Smooth muscle cell of the brain vasculature (primary cell): ENCODE measurements at places on chromosomes 3 and 15.
A peak's percentile ranks its signal among the peaks of the same experiment; 100 is the strongest.

DNA sequence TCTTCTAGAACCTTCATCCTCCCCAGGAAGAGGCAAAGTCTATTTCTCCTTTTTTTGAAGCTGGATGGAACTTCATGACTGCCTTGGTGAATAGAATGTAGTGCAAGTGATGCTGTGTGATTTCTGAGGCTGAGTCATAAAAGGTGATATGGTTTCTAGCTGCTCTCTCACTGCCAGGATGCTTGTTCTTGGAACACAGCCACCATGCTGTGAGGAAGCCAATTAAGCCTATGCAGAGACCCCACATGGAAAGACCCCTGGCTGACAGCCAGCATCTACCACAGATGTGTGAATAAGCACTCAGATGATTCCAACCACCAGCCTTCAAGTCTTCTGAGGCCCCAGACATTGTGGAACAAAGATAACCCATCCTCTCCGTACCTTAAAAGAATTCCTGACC is 57.0 kb downstream of the ISL2 start:
- peak; percentile 7 for DNase-seq

GRCh38 chr3:52403271-52403841 is 41.5 kb downstream of the SEMA3G start:
- DNase-seq, result no peak

DNA sequence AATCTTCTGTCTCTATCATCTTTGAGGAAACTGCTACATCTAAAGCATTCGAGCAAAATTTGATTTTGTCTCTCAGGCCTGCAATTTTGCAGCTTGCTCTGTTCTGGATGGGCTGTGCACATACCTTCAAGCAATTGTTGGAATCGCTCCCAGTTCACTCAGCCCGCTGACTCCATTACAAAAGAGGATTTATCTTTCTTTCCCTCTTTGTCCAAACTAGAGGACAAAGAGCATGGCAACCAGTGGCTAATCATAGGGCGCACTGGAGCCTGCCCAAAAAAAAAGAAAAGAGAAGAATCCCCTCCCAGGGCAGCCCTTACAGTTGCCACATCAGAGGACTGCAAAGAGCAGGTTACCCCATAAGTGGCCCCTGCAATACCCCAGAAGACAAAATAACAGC is 49.0 kb upstream of the DUT start:
- no peak for DNase-seq

- no peak for DNase-seq
Observed at GRCh38 chr3:53253707-53254508, 1.9 kb downstream of the TKT start.

- no peak for DNase-seq
Observed at GRCh38 chr3:187207062-187207461, 9.8 kb downstream of the RTP1 start.

GRCh38 chr3:157594413-157594812 is 91.2 kb upstream of the VEPH1 start:
- no peak for DNase-seq

DNA sequence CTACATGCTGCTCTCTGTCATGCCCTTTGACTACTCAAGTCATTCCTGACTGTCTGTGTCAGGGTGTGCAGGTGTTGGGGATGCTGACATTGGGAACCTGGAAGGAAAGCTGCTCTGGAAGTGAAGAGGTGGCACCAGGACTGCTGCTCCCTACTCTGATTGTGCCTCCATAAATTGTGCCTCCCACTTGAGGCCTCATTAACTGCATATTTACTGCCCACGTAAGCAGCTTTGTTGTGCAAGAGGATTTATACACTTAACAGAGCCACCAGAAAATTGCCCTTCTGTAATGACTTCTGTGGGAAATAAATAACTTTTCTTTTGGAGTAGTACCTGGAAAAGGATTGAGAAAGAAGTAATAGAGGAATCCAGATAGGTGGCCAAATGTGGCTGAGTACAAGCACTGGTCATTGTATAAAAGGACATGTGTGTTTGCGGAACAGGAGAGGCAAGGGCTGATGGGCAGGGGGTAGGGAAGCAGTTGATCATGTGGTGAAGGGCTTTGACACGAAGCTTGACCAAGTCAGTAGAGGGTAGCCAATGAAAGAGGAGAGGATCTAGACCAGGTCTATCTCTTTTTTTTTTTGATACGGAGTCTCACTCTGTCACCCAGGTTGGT is 24.8 kb downstream of the IL20RB start:
- no peak for DNase-seq

DNA sequence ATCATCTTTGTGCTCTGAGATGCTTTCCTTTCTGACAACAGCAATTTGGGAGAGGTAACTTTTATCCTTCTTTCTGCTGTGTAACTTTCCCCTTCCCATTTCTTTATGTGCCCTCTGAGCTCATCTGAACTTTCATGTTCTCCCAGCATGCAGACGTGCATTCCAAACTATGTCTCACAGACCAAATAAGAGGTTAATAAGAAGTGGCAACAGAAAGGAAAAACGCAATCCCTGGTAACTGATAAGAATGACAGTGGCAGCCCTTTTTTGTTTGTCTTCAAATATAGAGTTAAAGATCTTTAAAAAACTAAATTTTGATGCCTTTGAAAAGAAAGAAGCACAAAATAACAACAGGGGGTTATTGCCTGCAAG is 533.4 kb downstream of the FOXP1 start:
- no peak for DNase-seq

DNA sequence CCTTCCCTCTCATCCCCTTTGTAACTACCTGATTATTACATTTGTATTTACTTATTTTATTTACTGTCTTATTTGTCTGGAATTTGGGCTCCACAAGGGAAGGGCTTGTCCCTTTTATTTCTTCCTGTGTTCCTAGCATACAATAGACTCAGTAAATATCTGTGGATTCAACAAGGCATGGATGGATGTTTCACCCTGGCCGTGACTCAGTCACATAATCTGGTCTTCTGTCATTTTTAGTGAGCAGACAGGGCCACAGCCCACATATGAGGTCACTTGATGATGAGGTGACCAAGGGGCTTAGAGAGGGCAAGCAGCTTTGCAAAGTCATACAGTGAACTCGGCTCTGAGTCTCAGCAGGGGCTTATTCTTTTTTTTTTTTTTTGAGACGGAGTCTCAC is 7.8 kb upstream of the DAG1 start:
- no peak for DNase-seq

GRCh38 chr3:161163297-161163696 is 57.8 kb upstream of the NMD3 start:
- DNase-seq, result no peak

DNA sequence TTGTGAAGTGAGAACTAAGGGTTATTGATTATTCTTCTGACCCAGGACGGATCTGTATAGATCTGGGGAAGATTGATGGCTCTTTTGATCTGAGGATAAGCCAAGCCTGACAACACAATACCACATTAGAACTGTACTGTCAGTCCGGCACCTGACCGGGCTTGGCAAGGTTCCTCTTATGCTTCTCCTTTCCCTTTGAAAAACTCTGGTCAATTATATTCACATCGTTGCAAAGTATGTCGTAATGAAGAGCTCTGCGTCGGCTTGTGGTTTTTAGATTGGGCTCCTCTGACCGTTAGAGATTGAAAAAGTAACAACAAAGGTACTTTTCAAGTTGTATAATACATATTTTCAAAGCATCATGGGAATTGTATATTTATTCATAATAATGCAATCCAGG is 389.8 kb downstream of the NR2F2 start:
- no peak for DNase-seq

GRCh38 chr3:157445857-157446256 is 9.2 kb downstream of the PTX3 start:
- no peak for DNase-seq

- DNase-seq, result no peak
Observed at GRCh38 chr3:129585949-129586657, 20.4 kb downstream of the PLXND1 start.

- DNase-seq, result no peak
Observed at GRCh38 chr3:120404876-120405275, 45.9 kb downstream of the FSTL1 start.

- DNase-seq, result no peak
Observed at GRCh38 chr3:71244153-71244825, 339.2 kb downstream of the FOXP1 start.

- DNase-seq, result no peak
Observed at GRCh38 chr3:131602011-131602779, 99.4 kb upstream of the MRPL3 start.

- DNase-seq, result no peak
Observed at GRCh38 chr3:127606981-127607595, 8.9 kb downstream of the MCM2 start.

DNA sequence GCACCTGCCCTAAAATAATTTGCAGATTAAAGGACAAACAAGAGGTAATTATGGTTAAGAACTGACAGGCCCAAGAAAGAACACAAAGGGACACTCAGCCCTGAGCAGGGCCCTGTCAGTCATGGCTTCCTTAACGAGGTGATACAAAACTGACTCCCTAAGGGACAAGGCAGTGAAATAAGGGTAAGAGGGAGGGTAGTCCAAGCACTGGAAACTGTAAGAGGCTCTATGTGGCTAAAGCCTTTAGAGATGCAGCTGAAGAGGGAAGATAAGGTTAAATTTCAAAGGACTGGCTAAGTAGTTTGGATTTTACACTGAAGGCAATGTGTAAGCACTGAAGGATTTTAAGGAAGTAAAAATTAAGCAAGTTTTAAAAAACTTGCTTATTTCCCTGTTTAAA is 3.9 kb downstream of the ATR start:
- DNase-seq, result no peak

DNA sequence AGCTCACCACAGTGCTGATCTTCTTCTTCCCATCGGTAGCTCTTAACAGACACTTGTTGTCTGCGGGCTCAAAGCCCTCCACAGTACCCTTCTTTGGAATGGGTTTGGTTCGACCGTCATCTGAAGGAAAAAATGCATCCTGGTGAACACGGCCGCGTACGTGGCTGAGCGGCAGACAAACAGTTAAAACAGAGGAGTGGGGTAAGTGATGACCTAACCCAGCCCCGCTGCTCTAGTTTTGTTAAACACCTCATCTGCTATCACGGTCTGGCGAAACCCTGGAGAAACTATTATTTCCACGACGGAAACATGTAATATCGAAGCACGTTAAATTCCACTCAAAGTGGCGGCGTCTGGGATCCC is 725 bp downstream of the SRP14 start:
- DNase-seq, result no peak

- DNase-seq, result no peak
Observed at GRCh38 chr15:90058308-90058707, 44.0 kb downstream of the IDH2 start.

GRCh38 chr3:57019057-57019456 is 41.4 kb upstream of the SPATA12 start:
- DNase-seq, result no peak
